ENCODE measurements at places on chromosomes 4 and X. TPM values are rescaled to one million over a fixed set of nuclear protein-coding genes. Genes with fewer than 3 reads are reported as not detected.

GRCh38 chr4:142954415-142954814 lies 108.3 kb upstream of the INPP4B start:
- no peak for DNase-seq

DNA sequence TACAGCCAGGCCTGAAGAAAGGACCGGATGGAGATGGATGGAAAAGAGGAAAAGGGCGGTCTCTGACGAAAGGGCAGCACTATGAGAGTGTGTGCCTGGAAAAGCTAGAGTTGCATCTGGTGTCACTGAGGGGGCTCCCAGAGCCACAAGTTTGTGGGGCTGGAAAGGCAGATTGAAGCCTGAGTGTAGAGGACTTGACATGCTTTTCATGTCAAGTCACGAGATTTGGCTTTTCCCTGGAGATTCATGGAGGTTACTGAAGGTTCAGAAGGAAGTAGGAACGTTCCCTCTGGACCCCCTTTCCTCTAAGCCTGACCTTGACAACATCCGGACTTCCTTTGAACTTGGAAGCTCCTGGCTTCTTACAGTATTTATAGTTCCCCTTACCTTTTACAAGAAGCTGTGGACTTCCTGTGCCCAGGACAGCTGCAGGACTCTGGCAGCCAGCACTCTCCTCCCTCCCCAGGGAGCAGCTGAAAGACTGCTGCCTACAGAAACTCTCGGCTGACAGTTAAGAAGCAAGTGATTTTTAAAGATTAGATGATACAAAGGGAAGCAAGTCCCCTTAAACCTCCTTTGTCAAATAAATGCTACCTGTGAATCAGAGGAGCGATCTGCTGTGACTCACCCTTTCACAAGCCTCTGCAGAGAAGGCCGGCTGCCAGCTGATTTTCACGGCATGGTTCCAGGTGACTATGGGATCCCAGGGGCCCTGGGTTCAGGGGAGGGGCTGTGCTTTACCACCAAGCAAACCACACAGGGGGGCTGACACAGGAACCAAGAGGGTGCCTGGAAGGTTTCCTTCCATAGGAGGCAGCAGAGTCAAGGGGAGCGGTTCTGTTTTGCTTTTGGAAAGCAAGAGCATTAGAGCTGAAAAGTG lies 72.9 kb upstream of the STIM2 start:
- DNase-seq = peak; percentile 63

DNA sequence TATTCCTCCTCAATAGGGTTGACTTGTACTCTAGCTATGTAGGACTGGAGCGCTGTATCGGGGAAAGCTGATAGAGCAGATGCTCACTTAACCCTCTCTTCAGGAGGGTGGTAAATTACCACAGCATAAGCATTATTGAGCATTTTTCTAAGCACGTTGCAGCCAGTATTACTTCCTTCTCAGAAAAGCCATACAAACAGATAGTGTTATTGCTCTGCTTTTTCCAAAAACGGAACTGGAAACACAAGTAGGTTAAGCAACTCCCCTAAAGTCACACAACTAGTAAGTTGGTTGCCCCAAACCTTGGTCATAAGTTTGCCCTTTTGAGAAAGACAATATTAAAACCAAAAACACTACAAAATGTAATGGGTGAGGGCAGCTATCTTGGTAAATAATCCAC lies 73.9 kb downstream of the REELD1 start:
- DNase-seq = no peak

DNA sequence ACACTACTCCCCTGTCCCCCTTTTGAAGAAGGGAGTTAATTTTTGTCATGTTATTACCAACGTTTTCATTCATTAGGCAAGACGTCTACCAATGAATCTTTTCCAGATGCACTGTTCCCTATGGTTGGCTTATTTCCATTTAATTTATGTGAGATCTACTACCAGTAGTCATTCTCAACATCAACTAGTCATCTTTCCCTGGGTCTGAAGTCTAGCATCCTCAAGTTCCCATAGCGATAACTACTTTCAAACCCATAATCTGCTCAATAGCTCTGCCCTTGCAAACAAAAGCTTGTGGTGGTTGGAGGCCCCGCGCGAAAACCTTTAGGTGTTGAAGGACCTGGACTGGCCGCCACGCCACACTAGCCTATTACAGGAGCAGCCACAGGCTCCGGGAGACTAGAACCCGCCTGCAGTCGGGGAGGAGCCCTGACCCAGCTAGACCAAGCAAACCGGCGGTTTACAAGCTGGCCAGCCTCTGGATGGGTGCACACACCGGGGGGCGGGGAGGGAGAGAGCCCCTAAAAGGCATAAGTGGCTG lies 746 bp downstream of the PPAT start:
- peak; percentile 60 for DNase-seq

- DNase-seq = no peak
Measured at GRCh38 chr4:1201851-1202525, 29.6 kb upstream of the SPON2 start.

DNA sequence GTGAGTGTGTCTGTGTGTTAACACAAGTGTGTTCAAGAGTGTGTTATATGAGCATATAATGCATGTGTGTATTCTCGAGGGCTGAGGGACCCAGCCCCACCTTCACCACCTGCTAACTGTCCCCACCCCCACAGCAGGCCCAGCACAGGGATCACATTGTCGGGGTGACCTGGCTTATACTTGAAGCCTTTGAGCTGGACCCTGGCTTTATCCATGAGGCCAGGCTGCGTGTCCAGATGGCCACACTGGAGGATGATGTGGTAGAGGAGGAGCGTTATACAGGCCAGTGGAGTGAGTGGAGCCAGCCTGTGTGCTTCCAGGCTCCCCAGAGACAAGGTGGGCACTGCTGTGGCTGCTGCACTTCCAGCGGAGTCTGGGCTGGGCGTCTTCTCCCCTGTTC lies 7.6 kb downstream of the IL9R start:
- DNase-seq = no peak

DNA sequence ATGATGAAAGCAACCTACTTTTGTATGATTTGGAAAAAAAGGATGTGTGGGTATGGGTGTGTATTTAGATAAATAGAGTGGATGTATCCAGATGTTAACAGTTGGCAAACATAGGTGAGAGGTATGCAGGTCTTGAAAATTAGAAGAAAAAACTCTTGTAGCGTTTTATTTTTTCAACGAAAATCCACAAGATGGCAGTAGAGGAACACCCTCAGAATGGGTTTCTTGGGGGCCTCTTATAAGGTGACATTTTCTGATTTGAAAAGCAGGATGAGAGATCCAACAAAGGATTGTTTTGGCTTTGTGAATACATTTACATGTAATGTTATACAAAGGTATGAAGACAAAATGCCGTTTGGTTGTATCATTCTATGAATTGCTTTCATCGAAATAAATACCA lies 68.3 kb downstream of the FMR1NB start:
- DNase-seq = peak; percentile 32

GRCh38 chrX:7112071-7112470 lies 35.4 kb upstream of the STS start:
- DNase-seq = no peak

WNK3 gene
- total RNA-seq = 3.3 TPM

ENPEP gene
- not detected for total RNA-seq

AFM gene
- total RNA-seq = not detected

OTC gene
- not detected for total RNA-seq

HSFX3 gene
- not detected for total RNA-seq

Data from A172 (cell line).